A549 treated with Mapracorat at 1 μM for 4 hours (cell line): ENCODE measurements at places on chromosomes 4 and X. TPM values are rescaled to one million over a fixed set of nuclear protein-coding genes. Genes with fewer than 3 reads are reported as not detected.

NUDT10 gene
- total RNA-seq = 0.53 to 1.1 TPM (median 0.82 TPM) in 5 replicates

TMEM35A gene
- not detected in 5 replicates for total RNA-seq

TLR2 gene
- total RNA-seq = 0.29 to 0.79 TPM (median 0.51 TPM) in 5 replicates

PGK1 gene
- total RNA-seq = 577 to 626 TPM (median 603 TPM) in 5 replicates

CAPN6 gene
- not detected in 5 replicates for total RNA-seq

NOX1 gene
- 0.07 to 0.14 TPM (median 0.10 TPM) in 3 of 5 replicates, not detected in the others for total RNA-seq

UCHL1 gene
- total RNA-seq = 937 to 1,027 TPM (median 984 TPM) in 5 replicates

SHROOM4 gene
- total RNA-seq = not detected in 5 replicates

NPY2R gene
- not detected in 5 replicates for total RNA-seq

FAM114A1 gene
- total RNA-seq = 20.2 to 37.2 TPM (median 32.4 TPM) in 5 replicates

GSPT2 gene
- 7.4 to 9.8 TPM (median 8.3 TPM) in 5 replicates for total RNA-seq

COL4A5 gene
- 9.1 to 12.9 TPM (median 11.7 TPM) in 5 replicates for total RNA-seq

TEX11 gene
- total RNA-seq = not detected in 5 replicates

LUZP4 gene
- not detected in 5 replicates for total RNA-seq

TMEM150C gene
- 0.53 to 1.4 TPM (median 1.0 TPM) in 5 replicates for total RNA-seq

DMD gene
- total RNA-seq = not detected in 5 replicates

TAF7L gene
- 0.05 to 0.20 TPM (median 0.13 TPM) in 5 replicates for total RNA-seq

CYBB gene
- 0.02 to 0.12 TPM (median 0.05 TPM) in 4 of 5 replicates, not detected in the other for total RNA-seq

HTR2C gene
- total RNA-seq = not detected in 5 replicates

PAGE2 gene
- total RNA-seq = not detected in 5 replicates

SULT1B1 gene
- total RNA-seq = 0.02 TPM in 1 of 5 replicates, not detected in the others

ATRX gene
- total RNA-seq = 14.4 to 20.9 TPM (median 18.5 TPM) in 5 replicates

CENPE gene
- total RNA-seq = 5.6 to 8.5 TPM (median 7.3 TPM) in 5 replicates

SLC25A5 gene
- total RNA-seq = 722 to 776 TPM (median 767 TPM) in 5 replicates

GAGE13 gene
- not detected in 5 replicates for total RNA-seq

BEX5 gene
- total RNA-seq = not detected in 5 replicates

ASB12 gene
- total RNA-seq = 0.12 TPM in 1 of 5 replicates, not detected in the others

FRAS1 gene
- total RNA-seq = 2.0 to 3.4 TPM (median 2.7 TPM) in 5 replicates

IL15 gene
- 12.9 to 17.5 TPM (median 14.4 TPM) in 5 replicates for total RNA-seq

CYSLTR1 gene
- total RNA-seq = not detected in 5 replicates

SYP gene
- total RNA-seq = 2.1 to 2.8 TPM (median 2.4 TPM) in 5 replicates

SMR3B gene
- total RNA-seq = not detected in 5 replicates

S100G gene
- not detected in 5 replicates for total RNA-seq

PF4V1 gene
- not detected in 5 replicates for total RNA-seq

FGA gene
- 16.0 to 20.0 TPM (median 16.2 TPM) in 5 replicates for total RNA-seq

CASP6 gene
- 13.1 to 16.5 TPM (median 15.5 TPM) in 5 replicates for total RNA-seq

NSD2 gene
- total RNA-seq = 35.2 to 48.3 TPM (median 44.4 TPM) in 5 replicates

DUX4 gene
- total RNA-seq = not detected in 5 replicates

BMP3 gene
- not detected in 5 replicates for total RNA-seq

GCNA gene
- 1.6 to 1.9 TPM (median 1.8 TPM) in 5 replicates for total RNA-seq

PLAC8 gene
- 0.55 to 1.1 TPM (median 0.89 TPM) in 5 replicates for total RNA-seq

ASIC5 gene
- total RNA-seq = not detected in 5 replicates

ETDB gene
- not detected in 5 replicates for total RNA-seq

TRIM75 gene
- total RNA-seq = not detected in 5 replicates

CPLX1 gene
- 0.28 to 0.79 TPM (median 0.64 TPM) in 5 replicates for total RNA-seq
